ENCODE measurements at places on chromosomes 2 and 18. TPM values are rescaled to one million over a fixed set of nuclear protein-coding genes. Genes with fewer than 3 reads are reported as not detected.

Gene RAD51AP2
- total RNA-seq: not detected

DNA sequence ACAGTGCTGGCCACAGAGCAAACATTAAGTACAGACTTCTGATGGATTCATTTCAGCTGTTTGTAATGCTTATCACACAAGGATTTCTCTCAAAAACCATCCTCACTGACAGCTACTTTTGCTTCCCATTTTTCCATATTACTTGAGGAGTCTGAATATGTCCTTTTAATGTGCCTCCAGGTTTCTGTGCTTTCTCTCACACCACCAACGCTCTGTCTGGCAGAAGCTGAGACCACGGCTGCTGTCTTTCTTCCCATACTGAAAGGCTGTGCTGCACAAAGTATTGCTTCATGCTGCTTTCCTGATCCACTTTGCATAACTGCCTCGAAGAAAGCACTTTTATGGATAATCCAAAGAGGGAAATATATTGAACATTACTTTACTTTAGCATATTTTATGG, 312.1 kb upstream of the ZEB2 start:
- no peak for DNase-seq

DNA sequence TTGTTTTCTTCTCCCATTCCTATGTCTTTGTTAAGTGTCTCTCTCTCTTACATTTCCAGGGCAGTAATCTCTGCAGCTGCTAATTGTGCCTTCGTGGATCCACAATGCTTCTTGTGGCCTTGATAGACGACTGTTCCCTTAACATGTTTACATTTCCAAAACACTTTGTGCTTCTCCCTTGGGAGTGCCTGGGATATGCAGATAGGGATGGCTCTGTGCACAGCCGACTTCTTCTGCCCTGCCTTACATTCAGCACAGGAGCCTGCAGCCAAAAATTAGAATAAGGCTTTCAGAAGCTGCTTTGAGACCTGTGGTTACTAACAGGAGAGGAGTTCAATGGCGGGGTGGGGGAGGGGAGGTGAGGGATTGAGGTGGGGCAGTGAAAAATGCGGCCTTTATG, 328.9 kb downstream of the TDRD15 start:
- no peak for DNase-seq

- no peak for DNase-seq
Observed at GRCh38 chr2:195304310-195304709, 352.7 kb upstream of the SLC39A10 start.

- DNase-seq: no peak
Observed at GRCh38 chr2:42793334-42794270, 1.2 kb upstream of the HAAO start.

- no peak for DNase-seq
Observed at GRCh38 chr2:28152585-28153280, 239.9 kb upstream of the FOSL2 start.

DNA sequence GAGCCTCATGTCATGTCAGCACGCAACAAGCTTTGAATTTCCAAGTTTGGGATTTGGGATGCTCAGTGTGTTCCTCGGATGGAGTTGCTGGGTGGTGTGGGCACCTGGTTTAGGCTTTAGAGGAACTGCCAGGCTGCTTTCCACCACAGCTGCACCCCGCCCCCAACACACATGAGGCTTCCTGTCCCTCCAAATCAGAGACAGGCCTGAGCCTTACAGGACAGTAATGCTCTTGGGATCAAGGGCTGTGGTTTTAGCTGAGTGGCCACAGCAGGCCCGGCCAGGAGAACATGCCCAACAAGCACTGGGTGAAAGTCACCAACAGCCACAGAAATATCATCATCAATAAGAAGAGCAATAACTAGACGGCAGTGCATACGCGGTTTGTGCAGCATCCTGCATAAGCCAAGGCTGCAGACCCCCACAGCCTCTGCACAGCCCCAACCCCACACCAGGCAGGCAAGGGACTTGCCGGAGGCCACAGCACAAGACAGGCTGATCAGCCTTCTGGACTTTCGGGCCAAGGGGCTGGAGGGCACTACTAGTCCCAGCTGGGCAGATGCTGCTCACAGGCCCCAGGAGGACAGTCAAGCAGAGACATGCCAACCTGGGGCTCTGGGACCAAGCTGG, 29.7 kb upstream of the GPC1 start:
- peak; percentile 52 for DNase-seq

GRCh38 chr18:31162825-31163435, at the start of gene DSC1:
Gene DSC1 (minus strand): TSS chr18:31162856. CDS start chr18:31162594, 262 bp downstream.
- DNase-seq: no peak
